CD4-positive, alpha-beta memory T cell (primary cell): ENCODE measurements at places on chromosomes 7 and 10.

DNA sequence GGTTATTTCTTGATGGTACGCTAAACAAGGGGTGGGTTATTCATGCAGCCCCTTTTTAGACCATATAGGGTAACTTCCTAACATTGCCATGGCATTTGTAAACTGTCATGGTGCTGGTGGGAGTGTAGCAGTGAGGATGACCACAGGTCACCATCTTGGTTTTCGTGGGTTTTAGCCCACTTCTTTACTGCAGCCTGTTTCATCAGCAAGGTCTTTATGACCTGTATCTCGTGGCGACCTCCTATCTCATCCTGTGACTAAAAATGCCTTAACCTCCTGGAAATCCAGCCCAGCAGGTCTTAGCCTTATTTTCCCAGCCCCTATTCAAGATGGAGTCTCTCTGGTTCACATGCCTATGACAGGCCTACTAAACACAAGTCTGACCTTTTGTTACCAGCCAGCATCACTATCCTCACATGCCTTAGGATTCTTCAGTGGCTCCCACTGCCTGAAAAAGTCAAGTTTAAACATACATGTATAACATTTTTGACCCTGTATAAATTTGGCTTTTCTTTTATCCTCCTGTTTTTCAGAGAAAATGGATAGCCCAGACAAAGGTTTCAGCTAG lies 13.2 kb upstream of the COBL start:
- no peaks in the 10 kb centered on the region for H3K4me1 ChIP-seq
- no peaks in the 10 kb centered on the region for H3K36me3 ChIP-seq
- H3K4me3 ChIP-seq = no peak overlapping the region
- DNase-seq = no peak
- no peak overlapping the region for H3K27ac ChIP-seq

- no peak overlapping the region for H3K4me3 ChIP-seq
- no peaks in the 10 kb centered on the region for H3K4me1 ChIP-seq
- no peak for DNase-seq
These were observed 130.1 kb downstream of the CREB5 start for GRCh38 chr7:28542410-28542809.

- no peak overlapping the region for H3K4me3 ChIP-seq
- DNase-seq = no peak
- no peak overlapping the region for H3K27ac ChIP-seq
- no peaks in the 10 kb centered on the region for H3K36me3 ChIP-seq
- no peaks in the 10 kb centered on the region for H3K27me3 ChIP-seq
- H3K4me1 ChIP-seq = no peaks in the 10 kb centered on the region
These were observed 155.0 kb downstream of the RNF133 start for GRCh38 chr7:122543891-122544290.

DNA sequence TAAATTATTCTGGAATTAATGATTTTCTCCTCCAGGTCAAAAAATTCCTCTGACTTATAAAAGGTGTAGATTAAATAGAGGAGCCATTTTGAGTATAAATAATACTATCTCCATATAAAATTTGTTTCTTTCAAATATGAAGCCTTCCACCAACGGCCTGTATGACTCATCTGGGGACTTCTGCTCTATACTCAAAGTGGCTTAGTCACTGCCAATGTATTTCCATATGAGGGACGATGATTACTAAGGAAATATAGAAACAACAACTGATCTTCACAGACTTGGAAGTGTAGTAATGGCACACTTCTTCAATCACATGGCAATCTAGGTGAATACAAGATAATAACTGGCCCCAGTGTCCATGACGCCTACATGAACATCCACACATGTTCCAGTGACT lies 335.6 kb upstream of the HGF start:
- no peaks in the 10 kb centered on the region for H3K4me1 ChIP-seq
- H3K27me3 ChIP-seq = no peaks in the 10 kb centered on the region
- no peak overlapping the region for H3K4me3 ChIP-seq

DNA sequence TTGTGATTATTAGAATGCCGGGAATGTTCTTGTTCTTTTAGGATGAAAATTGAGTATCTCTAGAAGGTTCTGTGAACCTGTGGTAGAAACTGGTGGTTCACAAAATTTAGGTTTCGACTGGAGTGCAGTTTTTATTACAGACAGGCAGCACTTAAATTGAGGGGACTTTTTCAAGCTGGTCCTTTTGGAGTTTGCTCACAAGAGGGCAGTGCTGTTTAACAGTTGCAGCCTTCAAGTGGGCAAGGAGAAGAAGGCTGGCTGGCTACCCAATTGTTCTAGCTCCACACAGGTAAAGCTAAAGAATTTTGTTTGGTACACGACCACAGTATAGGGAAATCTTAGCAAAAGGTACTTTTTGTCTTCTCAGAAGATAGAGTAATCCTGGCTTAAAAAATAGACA lies 233.6 kb downstream of the SNX13 start:
- H3K4me3 ChIP-seq = no peak overlapping the region
- H3K4me1 ChIP-seq = no peaks in the 10 kb centered on the region
- no peaks in the 10 kb centered on the region for H3K36me3 ChIP-seq
- no peak overlapping the region for H3K27ac ChIP-seq

GRCh38 chr10:132691711-132692153 lies 94.2 kb downstream of the NKX6-2 start:
- no peaks in the 10 kb centered on the region for H3K4me1 ChIP-seq
- no peaks in the 10 kb centered on the region for H3K27me3 ChIP-seq
- no peak overlapping the region for H3K27ac ChIP-seq
- H3K36me3 ChIP-seq = peaks cover 7% of the 10 kb centered on the region
- no peak overlapping the region for H3K4me3 ChIP-seq

DNA sequence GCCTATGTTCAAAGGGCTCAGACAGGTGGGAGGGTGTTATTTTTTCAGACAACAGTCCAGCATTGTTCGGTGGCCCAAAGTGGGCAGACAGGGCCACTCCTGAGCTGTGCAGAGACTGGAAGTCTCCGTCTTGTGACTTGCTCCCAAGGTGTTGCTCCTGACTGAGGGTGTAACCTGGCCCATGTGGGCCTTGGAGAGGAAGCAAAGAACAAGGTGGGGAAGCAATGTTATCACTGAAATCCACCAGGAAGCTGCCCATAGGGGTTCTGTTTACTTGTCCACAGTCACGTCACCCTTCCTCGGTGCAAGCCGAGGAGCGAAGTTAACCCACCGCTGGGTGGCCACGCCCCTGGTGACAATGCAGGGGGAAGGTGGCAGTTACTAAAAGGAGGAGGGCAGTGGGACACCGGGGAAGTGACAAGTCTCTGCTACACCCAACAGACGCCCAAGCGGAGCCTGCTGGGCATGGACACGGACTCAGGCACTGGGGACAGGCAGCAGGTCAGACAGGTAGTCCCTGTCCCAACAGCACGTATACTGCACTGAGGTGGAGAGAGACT lies 311.6 kb upstream of the MKI67 start:
- DNase-seq = no peak
- H3K27me3 ChIP-seq = no peaks in the 10 kb centered on the region
- H3K36me3 ChIP-seq = no peaks in the 10 kb centered on the region
- H3K27ac ChIP-seq = no peak overlapping the region
- no peak overlapping the region for H3K4me3 ChIP-seq
- H3K4me1 ChIP-seq = no peaks in the 10 kb centered on the region

DNA sequence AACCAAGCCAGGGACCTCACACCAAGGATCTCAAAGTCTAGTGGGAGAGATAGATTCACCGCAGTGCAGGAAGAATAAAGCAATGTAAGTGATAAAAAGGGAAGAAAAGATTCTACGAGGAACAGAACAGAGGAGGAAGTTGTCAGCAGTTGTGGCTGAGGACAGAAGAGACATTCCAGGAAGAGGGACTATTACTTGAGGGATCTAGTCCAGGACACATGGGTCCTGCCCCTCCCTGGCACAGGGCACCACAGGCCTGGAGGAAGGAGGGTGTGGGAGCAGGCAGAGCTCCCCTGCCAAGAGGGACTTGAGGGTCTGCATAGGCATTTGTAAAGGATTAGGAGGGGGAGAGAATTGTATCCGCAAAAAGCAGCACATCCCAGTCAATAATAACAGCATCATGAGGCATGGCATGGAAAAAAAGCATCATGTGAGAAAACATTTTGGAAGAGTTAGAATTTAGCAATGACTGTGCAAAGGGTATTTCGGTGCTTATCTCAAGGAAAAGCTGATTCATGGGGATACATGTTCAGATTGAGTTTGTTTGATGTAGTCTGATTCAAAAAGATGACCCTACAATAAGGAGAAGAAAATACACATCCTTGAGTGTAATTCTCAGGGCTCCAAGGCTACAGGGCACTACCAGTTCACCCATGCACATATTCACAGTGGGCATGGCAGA lies 12.7 kb downstream of the C10orf71 start:
- no peak for DNase-seq
- no peaks in the 10 kb centered on the region for H3K36me3 ChIP-seq
- H3K4me1 ChIP-seq = peaks cover 16% of the 10 kb centered on the region
- no peak overlapping the region for H3K27ac ChIP-seq
- H3K27me3 ChIP-seq = no peaks in the 10 kb centered on the region

GRCh38 chr7:95553939-95554338 lies 42.4 kb downstream of the PDK4 start:
- H3K27me3 ChIP-seq = no peaks in the 10 kb centered on the region
- H3K36me3 ChIP-seq = no peaks in the 10 kb centered on the region
- no peak for DNase-seq
- no peaks in the 10 kb centered on the region for H3K4me1 ChIP-seq

GRCh38 chr7:49885593-49886285 lies 112.3 kb downstream of the VWC2 start:
- H3K36me3 ChIP-seq = no peaks in the 10 kb centered on the region
- no peak overlapping the region for H3K27ac ChIP-seq
- no peaks in the 10 kb centered on the region for H3K4me1 ChIP-seq
- H3K27me3 ChIP-seq = no peaks in the 10 kb centered on the region
- H3K4me3 ChIP-seq = no peak overlapping the region

- no peak overlapping the region for H3K4me3 ChIP-seq
- H3K27me3 ChIP-seq = no peaks in the 10 kb centered on the region
These were observed 25.9 kb upstream of the OCM start for GRCh38 chr7:5854738-5855137.

GRCh38 chr7:3087243-3087755 lies 43.6 kb upstream of the CARD11 start:
- no peak for DNase-seq
- H3K36me3 ChIP-seq = no peaks in the 10 kb centered on the region
- H3K27ac ChIP-seq = no peak overlapping the region
- H3K4me1 ChIP-seq = peaks cover 33% of the 10 kb centered on the region
- no peak overlapping the region for H3K4me3 ChIP-seq

- H3K4me1 ChIP-seq = peaks cover 44% of the 10 kb centered on the region
- DNase-seq = peak; percentile 42
- no peaks in the 10 kb centered on the region for H3K36me3 ChIP-seq
- no peaks in the 10 kb centered on the region for H3K27me3 ChIP-seq
These were observed 118.3 kb downstream of the KLF6 start for GRCh38 chr10:3666525-3667302.

DNA sequence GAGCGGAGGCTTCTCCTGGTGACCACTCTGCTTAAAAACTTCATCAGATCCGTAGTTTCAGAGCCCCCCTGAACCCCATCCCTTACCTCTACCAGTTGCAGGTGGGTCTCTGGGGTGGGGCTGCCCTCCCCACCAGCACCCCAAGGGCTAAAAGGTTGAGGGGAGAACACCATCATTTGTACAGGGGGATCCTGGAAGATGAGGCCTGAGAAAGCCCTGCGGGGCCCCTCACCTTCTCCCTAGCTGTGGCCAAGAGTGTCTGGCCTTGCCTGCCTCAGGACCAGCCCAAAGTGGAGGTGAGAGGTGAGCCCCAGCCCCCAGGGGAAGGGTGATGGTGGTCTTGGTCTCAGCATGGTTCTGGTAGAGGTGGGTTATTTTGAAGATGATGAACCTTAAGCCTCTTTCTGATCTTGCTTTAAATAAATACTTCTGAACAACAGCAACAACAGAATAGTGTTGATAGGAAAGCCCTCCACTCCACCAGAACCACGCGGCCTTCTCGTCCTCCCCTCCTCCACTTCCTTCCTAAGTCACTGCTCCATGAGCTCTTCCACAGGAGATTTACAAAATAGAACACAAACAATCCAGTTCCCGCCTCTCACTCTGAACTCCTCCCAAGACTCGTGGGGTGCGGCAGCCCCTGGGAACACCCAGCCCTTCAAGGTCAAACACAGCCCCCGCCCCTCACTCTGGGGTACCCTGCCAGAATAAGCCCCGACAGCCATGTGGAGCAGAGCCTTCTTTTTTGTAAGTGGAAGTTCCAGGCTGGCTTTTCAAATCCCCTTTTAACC lies 169.1 kb downstream of the EGFR start:
- H3K4me3 ChIP-seq = no peak overlapping the region
- no peaks in the 10 kb centered on the region for H3K4me1 ChIP-seq
- H3K36me3 ChIP-seq = no peaks in the 10 kb centered on the region
- H3K27ac ChIP-seq = no peak overlapping the region

- H3K27me3 ChIP-seq = peaks cover 8% of the 10 kb centered on the region
- DNase-seq = no peak
- no peak overlapping the region for H3K4me3 ChIP-seq
- H3K36me3 ChIP-seq = no peaks in the 10 kb centered on the region
- H3K4me1 ChIP-seq = no peaks in the 10 kb centered on the region
- H3K27ac ChIP-seq = no peak overlapping the region
These were observed 35.9 kb upstream of the SKAP2 start for GRCh38 chr7:26900251-26900650.

DNA sequence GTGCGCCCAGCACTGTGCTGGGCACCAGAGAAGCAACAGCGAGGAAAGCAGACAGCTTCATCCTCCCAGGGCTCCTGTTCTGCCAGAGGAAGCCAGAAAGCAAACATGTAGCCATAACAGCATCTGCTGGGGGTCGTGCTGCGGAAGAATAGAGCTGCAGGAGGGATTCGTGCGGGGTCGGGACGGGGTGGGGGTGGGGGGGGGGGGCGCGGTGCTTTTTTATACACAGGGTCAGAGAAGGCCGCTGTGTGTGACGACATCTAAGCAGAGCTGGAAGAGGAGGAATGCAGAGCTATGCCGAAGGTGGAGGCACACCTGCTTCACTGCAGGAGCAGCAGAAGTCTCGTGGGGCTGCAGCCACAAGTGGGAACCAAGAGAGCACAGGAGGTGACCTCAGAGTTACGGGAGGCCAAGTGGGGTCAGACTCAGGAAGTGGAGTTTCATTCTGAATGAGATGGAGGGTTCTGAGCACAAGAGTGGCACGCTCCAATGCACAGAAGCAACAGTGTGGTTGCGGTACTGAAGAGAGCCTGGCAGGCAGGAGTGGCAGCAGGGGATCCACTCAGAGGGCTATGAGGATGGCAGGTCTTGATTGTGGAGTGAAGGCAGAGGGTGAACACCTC lies 11.1 kb downstream of the PKD1L1 start:
- H3K27me3 ChIP-seq = no peaks in the 10 kb centered on the region
- H3K4me3 ChIP-seq = no peak overlapping the region

- no peak for DNase-seq
- no peaks in the 10 kb centered on the region for H3K4me1 ChIP-seq
- no peaks in the 10 kb centered on the region for H3K27me3 ChIP-seq
These were observed 144.0 kb downstream of the PLCE1 start for GRCh38 chr10:94137747-94138146.
